ENCODE measurements at places on chromosomes 3 and 15.

GRCh38 chr3:196274585-196274984, 12.9 kb downstream of the PCYT1A start:
- DNase-seq: peak; percentile 78

GRCh38 chr3:157175691-157176507, 16.0 kb upstream of the CCNL1 start:
- no peak for DNase-seq

GRCh38 chr3:150790629-150791028, 27.7 kb upstream of the SIAH2 start:
- DNase-seq: no peak

- DNase-seq: no peak
Observed at GRCh38 chr15:78397382-78397781, 40.6 kb upstream of the IREB2 start.

GRCh38 chr3:169966951-169967915, 626 bp downstream of the SEC62 start:
- peak; percentile 18 for DNase-seq

GRCh38 chr3:54421943-54422342, 299.6 kb downstream of the CACNA2D3 start:
- no peak for DNase-seq

GRCh38 chr15:51379390-51379789, 37.9 kb downstream of the GLDN start:
- DNase-seq: no peak

DNA sequence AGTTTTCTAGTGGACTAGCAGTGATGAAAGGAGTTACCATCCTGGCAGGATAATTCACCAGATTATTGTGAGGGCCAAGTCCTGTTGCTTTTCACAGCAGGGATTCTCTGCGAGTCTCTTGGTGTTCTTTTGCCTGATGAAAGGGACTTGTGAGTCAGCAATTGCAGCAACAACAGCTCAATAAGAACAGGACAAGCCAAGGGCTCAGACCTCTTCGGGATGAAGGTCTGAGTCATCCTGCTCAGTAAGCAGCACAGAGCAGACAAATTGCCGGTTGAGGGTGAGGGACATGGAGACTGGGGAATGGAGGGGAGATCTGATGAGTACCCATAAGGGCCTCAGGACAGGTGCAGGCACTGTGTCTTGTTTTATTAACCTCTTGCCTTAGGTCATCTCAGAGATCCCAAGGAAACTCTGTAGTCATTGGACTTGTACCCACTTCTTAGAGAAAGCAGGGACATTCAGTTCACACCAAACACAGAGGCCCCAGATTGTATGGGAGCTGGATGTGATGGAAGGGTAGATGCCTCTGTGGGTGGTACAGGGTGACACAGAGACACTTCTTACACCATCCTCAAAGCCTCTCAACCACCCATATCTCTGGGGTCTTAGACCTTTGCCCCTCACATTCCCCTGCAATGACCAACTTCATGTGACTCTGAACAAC, 173.8 kb upstream of the TLE3 start:
- DNase-seq: no peak

DNA sequence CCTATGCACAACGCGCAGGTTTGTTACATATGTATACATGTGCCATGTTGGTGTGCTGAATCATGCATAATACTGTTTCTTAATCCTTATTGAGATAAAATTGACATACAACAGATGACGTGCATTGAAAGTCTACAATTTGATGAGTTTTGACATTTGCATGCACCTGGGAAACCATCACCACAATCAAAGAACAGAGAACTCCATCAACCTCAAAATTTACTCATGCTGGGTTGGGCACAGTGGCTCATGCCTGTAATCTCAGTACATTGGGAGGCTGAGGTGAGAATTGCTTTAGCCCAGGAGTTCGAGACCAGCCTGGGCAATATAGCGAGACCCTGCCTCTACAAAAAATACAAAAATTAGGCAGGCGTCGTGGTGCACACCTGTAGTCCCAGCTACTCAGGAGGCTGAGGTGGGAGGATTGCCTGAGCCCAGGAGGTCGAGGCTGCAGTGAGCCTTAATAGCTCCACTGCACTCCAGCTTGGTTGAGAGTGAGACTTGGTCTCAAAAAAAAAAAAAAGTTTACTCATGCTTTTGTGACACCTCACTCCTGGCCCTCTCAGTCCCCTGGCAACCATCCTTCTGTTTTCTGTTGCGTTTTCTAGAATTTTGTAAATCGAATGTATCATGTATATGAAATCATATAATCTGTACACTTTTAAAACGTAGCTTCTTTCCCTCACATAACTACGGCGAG, 56.6 kb downstream of the BHLHE40 start:
- no peak for DNase-seq

- no peak for DNase-seq
Observed at GRCh38 chr3:66220066-66220465, 735 bp upstream of the SLC25A26 start.

DNA sequence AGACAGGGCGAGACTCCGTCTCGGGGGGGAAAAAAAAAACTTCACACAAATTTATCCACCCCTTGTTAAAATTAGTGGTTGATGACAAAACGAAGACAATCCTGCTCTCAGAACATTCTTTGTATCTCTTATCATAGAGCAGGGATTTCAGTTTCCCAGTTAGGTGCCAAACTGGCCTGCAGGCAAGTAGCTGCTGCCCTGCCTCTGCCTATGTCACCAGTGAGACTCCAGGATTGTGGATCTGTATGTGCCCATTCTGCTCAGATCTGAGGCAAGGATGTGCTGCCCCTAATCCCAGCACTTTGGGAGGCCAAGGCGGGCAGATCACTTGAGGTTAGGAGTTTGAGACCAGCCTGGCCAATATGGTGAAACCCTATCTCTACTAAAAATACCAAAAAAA, 54.4 kb downstream of the IQGAP1 start:
- no peak for DNase-seq

DNA sequence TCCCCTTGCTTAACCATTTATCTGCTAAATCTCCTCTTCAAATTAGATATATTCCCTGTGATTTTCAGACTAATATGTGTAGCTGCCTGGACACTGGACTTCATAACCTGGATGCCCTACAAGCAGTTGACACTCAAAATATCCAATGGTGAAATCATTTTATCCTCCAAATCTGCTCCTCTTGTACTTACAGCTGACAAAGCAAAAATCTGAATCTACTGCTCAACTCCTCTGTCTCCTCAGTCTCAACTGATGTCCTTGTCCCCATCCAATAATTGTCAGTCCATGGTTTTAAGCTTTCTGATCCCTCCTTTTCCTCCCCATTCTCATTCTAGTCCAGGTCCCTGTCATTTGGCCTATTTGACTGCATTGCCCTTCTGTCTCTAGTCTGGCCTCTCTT, 411.8 kb downstream of the TBC1D5 start:
- DNase-seq: no peak

DNA sequence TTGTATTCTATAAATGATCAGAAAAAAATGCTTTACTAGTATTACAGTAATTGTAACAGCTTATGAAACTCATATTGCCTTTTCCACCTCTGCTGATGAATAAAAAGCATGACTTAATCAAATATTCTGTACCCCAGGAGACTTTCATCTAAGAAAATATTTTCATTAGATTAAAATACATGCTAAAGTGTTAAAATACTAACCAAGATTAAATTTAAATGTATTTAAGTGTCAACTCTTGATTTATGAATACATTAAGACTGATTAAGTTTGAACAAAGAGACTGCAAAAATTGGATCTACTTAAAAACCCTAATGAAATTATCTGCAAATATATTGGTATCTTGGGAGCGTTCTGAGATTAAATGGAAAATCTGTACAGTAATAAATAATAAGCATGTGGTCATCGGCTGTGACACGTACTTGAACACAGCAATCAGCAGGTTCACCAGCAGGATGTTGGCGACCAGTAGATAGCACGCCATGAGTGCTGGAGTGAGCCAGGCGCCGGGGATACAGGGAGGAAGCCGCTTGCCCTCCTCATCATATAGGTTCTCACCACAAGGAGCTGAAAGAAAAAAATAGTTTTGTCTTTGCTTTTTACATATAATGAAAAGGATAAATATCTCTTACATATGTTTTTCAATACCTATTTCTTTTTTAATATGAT, 36.6 kb upstream of the MTMR10 start:
- no peak for DNase-seq

DNA sequence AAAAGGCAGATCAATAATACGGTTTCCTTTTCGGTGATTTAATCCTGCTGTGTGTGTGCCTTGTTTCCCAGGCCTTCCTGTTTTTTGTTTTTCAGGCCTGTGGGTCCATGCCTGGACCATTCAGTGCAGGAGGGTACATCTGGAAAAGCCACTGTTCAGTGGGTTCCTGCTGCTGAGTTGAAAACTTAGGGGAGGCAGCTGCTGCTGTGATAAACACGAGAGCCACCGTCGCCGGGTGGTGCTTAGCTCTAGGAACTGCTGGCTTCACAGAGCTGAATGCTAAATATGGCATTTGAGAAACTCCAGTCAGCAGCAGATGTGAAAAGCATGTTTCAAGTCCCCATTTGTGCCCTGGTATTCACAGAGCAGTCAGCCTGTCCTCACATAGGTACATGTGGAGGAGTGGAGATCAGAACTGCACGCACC, 44.0 kb downstream of the SYNM start:
- no peak for DNase-seq

- no peak for DNase-seq
Observed at GRCh38 chr3:153373606-153374005, 211.6 kb downstream of the RAP2B start.

DNA sequence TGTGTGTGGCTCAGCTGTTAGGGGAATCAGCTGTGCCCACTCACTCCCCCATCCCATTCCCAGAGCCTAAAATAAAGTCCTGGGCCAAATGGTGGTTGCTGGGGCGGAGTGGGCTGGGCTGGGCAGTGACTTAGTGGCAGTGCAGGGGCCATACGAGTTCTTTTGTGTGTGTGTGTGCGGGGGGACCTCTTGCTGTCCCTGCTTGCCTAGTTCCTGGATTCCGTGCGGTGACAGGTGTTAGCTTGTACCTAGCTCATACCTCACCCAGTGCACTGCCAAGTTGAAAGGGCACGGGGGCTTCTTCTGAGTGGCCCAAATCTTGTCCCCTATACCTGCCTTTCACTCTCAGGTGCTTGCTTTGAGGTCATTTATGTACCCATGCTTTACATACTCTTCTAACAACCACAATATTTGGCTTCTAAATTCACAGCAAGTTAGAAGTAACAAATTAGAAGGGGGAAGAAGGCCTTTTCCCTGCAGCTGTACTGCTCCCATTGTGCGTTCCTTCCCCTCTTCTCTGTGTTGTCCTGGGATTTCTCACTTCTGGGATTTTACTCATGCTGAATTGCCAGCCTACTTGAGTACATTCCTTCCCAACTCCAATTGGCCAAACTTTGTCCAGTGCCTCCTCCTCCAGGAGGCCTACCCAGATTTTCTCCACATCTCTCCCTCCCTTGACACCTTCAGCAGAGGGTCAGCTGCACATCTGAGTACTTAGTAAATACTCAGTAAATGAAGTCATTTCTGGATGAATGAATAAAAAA, 66.3 kb upstream of the POLG start:
- DNase-seq: no peak

GRCh38 chr3:182713743-182714517, 79.4 kb upstream of the ATP11B start:
- peak; percentile 33 for DNase-seq

- no peak for DNase-seq
Observed at GRCh38 chr3:23272820-23273219, 69.7 kb downstream of the UBE2E2 start.

Measured in CD4-positive, alpha-beta T cell treated with Interleukin-6 at 100 ng/mL for 8 hours (primary cell).